ENCODE measurements at places on chromosomes 3 and 15.

DNA sequence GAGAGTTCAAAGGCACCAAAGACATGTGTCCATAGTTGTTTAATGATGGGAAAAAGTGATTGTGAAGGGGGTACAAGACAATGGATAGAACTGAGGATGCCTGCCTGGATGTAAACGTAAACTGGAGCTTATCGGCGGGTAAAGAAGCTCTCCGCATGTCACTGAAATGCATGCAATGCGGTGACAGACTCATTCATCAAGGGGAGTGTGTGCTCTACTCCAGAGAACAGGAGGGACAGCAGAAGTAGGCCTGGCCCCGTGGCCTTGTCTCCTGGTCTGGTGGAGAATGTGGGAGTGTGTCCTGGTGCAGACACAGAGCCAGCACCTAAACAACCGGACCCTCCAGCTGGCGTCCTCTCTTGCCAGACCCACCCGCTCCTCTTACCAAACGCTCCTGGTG lies 50.6 kb downstream of the TRPM1 start:
- no peak for DNase-seq

DNA sequence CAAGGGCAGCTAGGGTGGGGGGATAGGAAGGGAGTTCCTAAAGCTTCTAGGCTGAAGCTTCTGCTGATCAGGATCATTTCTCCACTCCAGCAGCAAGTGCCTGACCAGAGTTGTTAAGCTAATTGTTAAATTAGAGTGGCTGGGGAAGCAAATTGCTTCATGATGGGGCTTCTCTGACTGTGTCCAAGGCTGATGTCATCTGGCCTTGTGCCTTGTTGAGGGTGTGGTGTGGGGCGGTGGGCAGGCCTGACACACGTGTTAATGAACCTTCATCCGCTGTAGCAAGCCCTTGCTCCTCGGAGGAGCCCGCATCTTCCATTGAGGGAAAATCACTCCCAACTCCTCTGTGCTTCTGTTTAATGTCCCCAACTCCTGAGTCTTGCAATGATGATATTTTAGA lies 84.3 kb upstream of the ROPN1 start:
- no peak for DNase-seq

- no peak for DNase-seq
Observed at GRCh38 chr15:74389241-74390048, 22.0 kb upstream of the CYP11A1 start.

- no peak for DNase-seq
Observed at GRCh38 chr15:100809587-100809986, 70.0 kb upstream of the ALDH1A3 start.

DNA sequence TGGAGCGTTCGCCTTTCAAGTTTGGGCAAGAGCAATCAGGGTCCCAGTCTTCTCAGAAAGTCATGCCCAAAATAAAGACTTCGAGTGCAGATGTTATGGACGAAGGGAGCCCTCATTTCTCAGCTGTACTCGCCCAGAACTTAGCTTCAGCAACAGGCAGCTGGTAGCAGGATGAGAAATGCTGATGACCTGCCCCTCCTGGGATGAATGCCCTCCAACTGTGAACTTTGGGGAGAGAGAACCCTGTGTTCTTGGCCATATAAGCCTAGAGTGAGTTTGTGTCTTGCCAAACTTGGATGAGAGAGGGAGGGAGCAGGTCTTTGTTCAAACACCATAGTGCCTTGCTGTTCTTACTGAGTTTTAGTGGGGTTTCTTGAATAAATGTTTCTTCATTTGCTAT lies 400.3 kb downstream of the LRTM1 start:
- no peak for DNase-seq

DNA sequence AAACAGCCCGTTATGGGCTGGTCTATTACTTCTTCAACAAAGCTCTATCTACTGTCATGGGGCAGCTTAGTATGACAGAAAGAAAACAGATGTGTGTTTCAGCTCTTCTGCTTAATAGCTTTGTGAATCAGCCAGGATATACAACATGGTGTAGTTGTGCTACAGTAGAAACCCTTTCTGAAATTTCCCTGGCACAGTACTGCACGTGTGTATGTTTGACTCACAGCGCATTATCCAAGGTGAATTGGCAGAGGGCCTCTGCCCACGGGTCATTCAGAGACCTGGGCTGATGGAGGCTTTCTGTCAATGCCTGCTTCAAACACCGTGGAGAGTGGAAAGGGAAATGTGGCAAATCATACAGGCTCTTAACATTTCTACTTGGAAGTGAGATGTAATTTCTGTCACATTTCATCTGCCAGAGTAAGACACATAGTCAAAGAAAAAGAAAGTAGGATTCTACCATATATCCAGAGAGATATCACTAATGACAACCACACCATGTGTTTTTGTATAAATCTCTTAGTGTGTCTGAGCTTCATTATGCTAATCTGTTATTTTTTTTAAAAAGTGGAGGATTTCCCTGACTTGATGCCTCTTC lies 505.1 kb downstream of the CNTN4 start:
- DNase-seq: no peak

GRCh38 chr15:88301311-88301710 lies 44.8 kb upstream of the NTRK3 start:
- no peak for DNase-seq

DNA sequence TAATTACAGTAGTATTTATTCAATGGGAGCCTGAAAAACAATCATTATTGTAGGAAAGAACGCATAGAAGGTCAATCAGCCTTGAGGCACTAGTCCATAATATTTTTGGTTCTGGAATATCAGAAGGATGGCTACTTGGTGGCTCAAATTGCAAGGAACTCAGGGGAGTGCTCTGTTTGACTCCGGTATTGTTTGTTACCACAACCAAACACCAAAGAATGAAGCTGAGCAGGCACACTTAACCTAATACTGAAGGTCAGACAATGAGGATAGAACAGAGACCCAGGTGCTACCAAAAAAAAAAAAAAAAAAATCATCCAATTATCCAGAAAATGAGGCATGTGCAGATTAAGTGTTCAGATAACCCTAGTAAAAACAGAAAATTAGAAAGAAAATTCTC lies 11.1 kb upstream of the SATB1 start:
- DNase-seq: no peak

DNA sequence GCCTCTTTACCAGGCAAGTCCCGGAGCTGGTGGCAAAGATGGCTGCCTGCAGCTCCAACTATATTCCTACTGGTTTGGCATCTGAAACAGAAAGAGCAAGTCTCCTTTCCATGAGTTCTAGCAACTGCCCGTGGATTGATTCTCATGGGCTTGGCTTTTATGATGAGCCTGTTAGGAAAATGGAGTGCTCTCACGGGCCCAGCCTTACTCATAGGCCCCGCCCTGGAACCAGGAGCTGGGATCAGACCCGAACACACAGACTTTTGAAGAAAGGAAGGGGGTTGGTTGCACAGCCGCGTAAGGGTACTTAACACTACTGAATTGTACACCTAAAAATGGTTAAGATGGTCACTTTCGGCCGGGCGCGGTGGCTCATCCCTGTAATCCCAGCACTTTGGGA lies 2.9 kb downstream of the NRROS start:
- DNase-seq: no peak

DNA sequence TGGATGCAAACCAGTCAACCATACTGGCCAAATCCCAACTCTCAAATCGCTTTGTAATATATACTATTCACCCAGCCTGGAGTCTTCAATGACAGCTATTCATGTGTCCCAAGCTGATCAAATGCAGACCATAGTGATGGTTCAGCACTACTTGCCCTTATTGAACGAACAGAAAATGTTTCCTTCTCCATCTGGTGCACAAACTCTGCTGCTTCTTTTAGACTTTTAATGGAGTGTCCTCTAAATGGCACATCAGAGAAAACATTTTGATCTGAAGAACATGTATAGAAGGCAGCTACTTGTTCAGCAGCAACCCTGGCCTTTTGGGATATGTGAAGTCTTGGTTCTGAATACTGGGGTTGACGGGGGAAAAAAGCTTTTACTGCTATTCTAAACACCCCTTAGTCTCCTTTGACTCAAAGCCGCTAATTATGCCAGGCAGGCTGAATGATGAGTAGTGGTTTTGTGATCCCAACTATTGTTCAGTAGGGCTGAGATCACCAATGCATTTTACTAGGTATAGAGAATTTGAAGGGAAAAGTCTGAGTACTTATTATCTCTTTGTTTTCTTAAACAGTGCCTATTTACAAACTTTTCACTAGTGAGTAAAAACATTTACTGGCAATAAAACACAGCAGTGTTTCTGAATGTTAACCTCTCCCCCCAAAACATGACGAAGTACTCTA lies 781.2 kb downstream of the ROBO1 start:
- no peak for DNase-seq

GRCh38 chr3:188207941-188208515 lies 54.1 kb downstream of the LPP start:
- DNase-seq: no peak

DNA sequence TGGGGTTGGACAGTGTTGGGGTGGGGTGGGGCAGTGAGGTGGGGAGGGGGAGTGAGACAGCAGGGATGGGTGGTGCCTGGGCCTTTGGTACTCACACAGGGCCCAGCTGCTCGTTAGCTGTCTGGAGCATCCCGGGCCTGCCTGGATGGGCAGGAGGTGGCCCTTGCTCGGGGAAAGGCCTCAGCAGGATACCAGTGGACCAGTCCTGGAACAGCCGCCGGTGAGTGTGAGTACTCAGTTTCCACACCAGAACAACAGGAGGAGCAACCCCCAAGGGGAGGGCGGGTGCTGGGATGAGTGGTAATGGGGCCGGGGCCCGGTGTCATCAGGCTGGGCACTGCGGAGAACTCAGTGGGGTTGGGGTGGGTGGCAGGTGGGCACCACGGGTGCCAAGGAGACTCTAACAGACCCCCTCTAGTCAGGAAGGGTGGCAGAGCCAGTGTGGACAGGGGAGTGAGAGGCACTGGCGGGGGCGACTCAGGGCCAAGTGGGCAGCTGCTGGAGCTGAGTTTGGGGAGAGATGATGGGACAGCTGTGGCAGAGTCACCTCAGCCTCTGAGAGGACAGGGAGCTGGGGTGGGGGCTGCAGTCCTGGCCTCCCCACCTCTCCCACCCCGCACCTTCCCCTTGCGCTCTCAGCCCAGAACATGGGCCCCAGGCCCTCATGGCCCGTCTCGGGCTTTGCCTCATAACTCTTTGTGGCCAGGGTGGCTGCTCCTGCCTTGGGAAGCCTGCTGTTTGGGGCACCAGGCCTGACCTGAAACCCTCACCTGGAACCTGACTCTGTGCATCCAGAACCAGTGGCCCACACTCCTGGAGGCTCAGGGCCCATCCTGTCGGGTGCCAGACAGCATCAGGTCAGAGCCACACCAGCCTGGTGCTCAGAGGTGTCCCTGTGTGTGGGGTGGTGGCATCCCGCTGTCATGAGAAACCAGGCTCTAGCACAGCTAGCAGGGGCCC lies 52.1 kb upstream of the PRR23E start:
- no peak for DNase-seq

DNA sequence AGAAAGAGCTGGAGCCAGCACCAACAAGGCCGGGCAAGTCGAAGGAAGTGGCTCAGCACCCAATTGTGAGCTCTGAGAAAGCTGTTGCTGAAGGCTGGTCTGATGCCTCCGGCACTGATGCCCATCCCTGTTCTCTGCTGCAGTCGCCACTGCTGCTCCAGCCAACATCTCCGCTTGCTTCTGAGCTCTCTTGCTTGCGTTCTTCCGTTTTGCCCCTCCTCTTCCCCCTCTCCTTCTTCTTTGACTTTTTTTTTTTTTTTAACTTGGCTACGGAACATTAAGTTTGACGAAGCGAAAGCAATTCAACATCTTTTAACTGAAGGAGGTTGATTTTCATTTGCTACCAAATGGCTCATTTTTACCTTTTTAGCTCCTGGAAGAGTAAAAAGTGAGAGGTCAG lies 442.9 kb downstream of the MCTP2 start:
- DNase-seq: no peak

- DNase-seq: no peak
Observed at GRCh38 chr15:76345880-76346668, 9.5 kb downstream of the ISL2 start.

GRCh38 chr3:6612034-6612616 lies 248.8 kb upstream of the GRM7 start:
- no peak for DNase-seq

GRCh38 chr15:80154336-80154735 lies 1.5 kb downstream of the FAH start:
- DNase-seq: no peak

- no peak for DNase-seq
Observed at GRCh38 chr3:6717026-6717943, 143.6 kb upstream of the GRM7 start.

GRCh38 chr15:68402432-68403160 lies 29.4 kb downstream of the ITGA11 start:
- DNase-seq: no peak

- DNase-seq: no peak
Observed at GRCh38 chr15:25236861-25237155, 202.0 kb downstream of the UBE3A start.

- no peak for DNase-seq
Observed at GRCh38 chr3:9602620-9603019, 46.7 kb upstream of the MTMR14 start.

- DNase-seq: no peak
Observed at GRCh38 chr3:129382366-129382765, 46.1 kb downstream of the EFCAB12 start.

DNA sequence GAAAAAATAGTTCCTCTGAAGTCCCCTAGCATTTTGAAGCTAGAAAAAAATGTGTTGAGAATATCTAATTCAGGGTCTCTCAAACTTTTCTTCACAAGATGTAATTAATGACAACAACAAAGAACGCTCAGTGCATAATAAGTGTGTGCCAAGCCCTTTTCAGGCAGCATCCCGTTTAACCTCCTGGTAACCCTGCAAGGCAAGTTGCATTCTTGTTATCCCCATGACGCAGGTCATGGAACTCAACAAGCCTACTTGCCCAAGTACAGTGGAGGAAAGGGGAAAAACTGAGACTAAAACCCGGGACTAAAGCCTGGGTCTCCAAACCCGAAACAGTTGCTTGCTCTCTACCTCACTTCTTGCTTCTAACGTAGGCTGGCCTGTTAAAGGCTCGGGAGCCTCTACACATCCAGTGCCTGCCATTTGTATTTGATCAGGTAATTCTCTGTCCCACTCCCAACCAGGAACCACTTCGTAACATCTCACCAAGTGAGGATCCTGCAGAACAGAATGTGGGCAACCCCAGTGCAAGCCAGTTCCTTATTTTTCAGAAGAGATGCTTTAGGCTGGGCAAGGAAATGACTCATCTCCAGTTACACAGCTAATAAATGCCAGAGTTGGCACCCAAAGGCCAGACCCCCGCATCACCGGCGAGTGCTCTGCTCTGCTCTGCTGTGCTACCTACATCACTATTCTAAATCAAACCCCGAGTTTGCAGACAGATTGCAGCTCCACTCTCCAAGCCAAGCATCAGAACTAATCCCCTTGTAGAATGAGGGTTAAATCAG lies 28.3 kb downstream of the LMCD1 start:
- no peak for DNase-seq

DNA sequence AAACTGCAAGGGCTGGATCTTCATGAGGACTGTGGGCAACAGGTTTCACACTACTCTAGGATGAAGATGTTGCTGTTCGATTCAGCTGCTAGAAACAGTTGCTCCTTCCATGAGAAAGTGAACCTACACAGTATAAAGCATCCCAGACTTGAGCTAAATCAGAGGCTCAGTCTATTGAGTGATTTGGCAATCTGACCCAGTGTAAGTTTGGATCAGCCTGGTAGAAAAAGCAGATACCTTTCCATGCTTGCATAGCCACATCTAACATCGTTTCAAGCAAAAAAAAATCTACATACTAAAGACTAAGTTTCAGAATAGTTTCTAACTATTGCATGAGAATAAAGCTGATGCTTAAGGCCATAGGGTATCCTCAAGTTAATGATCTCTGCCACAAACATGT lies 4.6 kb downstream of the UQCC5 start:
- DNase-seq: no peak

Measured in left ventricle myocardium superior (tissue), 1 donor.